ENCODE measurements at places on chromosomes 3 and 15.

DNA sequence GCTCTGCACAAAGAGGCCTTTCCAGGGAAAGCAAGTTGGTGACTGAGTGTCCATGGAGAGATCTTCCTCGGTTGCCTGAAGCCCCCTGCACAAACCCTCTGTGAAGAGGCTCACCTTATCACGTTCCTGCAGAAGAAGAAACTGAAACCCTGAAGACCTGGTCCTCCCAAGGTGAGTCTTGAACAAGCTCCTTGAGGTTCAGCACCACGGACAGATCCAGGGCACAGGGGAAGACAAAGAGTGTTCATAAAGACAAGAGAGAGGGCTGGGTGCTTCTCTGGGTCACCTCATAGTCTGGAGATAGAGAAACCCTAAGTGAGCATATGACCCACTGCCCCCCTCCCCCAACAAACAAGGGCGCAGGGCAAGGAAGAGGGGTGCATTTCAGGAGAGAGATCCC, 21.7 kb upstream of the TBC1D21 start:
- no peak for DNase-seq

GRCh38 chr3:135908225-135908624, 57.3 kb upstream of the PPP2R3A start:
- no peak for DNase-seq

- DNase-seq, result no peak
These were observed 28.4 kb downstream of the CD200R1L start for GRCh38 chr3:112818289-112818688.

DNA sequence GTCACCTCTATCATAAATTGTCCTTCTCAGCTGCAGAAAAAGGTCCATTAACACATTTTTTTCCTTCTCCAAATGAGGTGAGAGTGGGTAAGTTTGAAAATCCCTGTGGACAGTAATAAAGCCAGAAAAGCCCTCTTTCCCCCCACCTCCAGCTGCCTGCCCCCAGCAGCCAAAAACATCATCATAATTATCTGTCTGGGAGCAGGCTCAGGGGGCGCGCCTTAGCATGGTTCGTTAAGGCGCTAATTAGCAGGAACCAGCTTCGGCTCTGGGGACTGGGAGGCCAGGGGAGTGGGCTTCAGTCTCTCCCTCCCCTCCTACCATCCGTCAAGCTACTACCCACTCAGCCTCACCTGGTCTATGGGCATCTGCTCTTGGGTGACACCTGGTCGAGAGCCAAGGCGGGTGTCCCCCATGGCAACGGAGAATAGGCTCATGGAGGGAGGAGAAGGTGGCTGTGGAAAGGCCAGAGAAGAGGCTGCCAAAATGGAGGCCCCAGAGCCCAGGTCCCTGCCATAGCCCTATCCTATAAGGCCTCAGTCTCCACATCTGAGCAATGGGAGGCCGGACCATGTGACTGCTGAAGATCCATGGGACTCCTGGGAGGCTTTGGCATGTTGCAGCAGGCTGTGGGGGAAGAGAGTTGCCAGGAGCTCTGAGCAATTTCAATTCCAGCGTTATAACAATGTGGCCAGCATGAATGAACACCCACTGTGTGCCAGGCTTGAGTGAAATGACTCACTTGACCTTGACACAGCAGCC, 140.1 kb upstream of the LINGO1 start:
- DNase-seq, result no peak

DNA sequence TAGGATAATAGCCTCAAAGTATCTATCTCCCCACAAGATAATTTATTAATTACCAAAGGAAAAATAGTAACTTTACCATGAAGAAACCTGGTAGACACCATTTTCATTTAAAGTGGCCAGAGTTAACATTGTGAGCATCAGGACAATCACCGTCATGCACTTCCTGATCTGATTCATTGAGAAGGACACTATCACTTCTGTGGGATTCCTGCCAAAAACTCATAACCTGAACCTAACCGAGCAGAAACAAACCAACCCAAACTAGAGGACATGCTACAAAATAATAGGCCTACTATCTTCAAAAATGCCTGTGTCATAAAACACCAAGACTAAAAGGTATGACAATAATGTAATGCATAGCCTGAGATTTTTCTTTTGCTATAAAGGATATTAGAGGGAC, 39.0 kb downstream of the FSIP1 start:
- DNase-seq, result no peak

- DNase-seq, result no peak
These were observed 119.5 kb downstream of the TMEM108 start for GRCh38 chr3:133157716-133158115.

GRCh38 chr3:196670339-196670738, 30.8 kb downstream of the NRROS start:
- DNase-seq, result no peak

GRCh38 chr15:95304151-95304946, 1026.2 kb upstream of the NR2F2 start:
- DNase-seq, result no peak

DNA sequence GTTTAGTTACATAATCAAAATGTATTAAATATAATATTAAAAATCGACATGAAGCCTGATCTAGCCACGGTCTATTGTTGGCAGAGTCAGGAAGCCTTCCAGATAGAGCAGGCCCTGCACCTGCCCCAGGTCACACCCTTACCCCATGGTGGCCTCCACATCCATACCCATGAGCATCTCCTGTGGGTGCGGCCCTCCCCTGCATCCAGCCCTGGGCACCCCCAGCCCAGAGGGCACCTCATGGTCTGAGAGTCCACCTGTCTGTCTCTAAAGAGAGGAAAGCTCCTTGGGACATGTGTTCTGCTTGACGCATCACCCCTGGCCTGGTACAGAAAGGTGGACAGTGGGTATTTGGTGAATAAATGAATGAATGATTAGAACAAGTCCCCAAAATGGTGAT, 37.2 kb upstream of the CSPG4 start:
- DNase-seq, result no peak

DNA sequence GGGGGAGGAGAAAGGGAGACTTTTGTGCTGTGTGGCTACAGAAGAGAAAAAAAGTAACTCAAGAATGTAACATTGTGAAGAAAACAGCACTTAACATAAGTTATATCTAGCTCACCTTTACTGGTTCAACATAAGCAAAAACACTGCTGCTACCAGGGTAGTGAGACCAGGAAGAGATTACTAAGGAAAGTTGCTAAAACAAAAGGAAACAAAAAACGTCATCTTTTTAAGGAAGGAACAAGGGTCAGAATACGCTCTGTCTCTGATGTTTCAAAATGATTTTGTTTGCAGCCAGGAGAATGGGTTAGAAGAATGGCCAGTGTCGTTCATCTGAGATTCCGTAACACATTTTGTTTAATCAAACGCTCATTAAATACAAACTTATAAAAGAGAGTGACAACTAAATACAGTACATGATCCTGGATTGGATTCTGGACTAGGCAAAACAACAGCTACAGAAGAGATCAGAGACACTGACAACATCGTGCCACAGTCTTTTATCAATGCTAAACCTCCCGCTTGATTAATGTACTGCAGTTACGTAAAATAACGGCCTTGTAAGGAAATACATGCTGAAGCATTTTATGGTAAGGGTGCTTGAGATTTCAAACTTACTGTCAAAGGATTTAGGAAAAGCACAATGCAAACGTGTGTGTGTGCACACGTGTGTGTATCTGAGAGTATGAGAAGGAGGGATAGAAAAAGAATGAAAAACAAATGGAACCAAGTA, 67.7 kb downstream of the FOXP1 start:
- no peak for DNase-seq

GRCh38 chr3:155658006-155658405, 86.9 kb downstream of the PLCH1 start:
- DNase-seq, result no peak

- DNase-seq, result no peak
These were observed 326.9 kb downstream of the UNC13C start for GRCh38 chr15:54305138-54305537.

DNA sequence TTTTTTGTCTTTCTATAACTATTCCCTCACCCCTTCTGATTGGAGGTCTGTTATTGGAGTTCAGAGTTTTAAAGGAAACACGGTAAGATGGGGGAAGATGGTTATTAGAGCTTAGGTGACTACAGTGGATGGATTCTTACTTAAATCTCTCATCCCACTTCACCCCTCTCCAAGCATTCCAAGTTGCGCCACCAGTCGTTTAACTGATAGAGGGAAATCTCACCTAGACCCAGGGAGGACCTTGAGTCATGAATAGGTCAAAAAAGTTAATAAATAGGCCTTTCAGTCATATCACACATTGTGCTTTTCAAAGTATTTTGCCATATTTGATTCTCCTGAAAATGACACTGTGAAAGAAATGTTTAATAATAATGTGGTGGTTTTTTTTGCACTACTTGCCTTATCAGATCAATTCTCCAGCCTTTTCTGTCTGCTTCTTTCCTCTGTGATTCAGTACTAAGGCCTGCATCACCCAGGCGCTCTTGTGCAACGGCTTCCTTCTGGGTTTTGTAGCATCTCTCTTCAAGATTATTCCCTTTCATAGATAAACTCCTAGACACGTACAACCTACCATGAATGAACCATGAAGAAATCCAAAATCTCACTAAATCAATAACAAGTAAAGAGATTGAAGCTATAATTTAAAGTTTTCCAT, 100.4 kb upstream of the TGFBR2 start:
- DNase-seq, result no peak

GRCh38 chr3:86388820-86389219, 602.1 kb downstream of the VGLL3 start:
- no peak for DNase-seq

DNA sequence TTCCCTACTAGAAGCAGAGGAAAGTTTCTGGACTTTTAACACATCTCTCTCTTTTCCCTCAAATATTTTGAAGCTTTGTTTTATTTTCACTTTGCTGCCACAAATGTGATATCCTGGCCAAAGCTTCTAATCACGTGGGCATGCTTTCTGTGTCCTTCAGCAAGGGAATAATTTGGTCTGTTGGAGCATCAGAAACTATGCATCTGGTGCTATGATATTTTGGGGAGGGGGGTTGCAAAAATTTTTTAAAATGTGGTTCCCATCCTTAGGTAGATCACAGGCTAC, 254.2 kb downstream of the GAP43 start:
- no peak for DNase-seq

GRCh38 chr15:98771541-98771940, 123.2 kb downstream of the IGF1R start:
- DNase-seq, result no peak

DNA sequence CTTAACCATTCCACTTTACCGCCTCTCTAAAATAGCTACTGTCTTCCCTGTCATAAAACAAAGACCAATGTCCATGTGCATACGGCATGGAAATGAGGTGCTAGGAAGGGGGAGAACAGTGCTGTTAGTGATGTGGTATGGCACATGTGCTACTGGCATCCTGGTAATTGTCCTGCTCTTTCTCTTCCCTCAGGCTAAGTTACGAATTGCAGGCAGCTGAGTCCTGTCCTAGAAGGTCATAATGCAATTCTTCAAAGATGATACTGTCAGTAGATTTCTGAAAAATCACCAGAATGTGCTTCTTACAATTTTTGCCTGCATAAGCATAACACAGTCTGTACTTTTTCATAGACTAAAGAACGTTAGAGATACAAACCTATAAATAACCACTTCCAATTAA, 216.8 kb downstream of the RSL24D1 start:
- DNase-seq, result no peak

- DNase-seq, result no peak
These were observed 28.7 kb downstream of the SH3BP5 start for GRCh38 chr3:15303728-15304127.

DNA sequence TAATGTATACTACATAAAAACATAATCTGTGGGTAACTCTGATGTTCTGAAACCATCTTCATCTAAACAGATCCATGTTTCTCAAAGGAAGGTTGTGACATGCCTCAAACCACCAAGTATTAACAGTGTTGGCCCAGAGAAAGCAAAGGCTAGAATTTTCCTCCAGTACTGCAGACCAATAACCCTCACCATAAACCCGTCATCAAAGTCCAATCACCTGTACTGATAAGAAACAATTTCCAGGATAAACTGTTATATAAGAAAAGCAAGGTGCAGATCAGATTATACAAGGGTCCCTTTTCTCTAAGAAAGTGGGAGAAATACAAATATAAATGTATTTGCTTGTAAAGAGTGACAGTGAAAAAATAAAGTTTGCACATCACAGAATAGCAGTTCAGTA, 32.3 kb downstream of the TBC1D2B start:
- no peak for DNase-seq

DNA sequence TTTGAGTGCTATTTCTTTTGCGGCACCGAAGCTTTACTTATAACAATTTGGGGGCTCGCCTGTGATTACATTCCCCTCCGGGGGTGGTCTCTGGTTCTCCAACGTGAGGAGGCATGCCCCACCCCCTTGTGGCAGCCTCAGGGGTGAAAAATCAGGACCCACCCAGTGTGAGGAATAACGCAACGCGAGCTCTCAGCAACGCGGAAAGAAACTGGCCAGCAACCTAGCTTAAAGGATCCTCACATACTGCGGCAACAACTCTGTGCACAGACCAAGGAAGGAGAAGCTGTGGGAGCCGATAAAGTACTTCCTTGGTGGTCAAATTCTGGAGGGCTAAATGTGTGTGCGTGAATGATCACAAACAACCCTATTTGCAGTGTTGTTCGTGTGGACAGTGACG, 5.8 kb downstream of the IQCF1 start:
- DNase-seq, result no peak

GRCh38 chr15:72271895-72272212, 500 bp downstream of the PARP6 start:
- DNase-seq, result peak; percentile 0

DNA sequence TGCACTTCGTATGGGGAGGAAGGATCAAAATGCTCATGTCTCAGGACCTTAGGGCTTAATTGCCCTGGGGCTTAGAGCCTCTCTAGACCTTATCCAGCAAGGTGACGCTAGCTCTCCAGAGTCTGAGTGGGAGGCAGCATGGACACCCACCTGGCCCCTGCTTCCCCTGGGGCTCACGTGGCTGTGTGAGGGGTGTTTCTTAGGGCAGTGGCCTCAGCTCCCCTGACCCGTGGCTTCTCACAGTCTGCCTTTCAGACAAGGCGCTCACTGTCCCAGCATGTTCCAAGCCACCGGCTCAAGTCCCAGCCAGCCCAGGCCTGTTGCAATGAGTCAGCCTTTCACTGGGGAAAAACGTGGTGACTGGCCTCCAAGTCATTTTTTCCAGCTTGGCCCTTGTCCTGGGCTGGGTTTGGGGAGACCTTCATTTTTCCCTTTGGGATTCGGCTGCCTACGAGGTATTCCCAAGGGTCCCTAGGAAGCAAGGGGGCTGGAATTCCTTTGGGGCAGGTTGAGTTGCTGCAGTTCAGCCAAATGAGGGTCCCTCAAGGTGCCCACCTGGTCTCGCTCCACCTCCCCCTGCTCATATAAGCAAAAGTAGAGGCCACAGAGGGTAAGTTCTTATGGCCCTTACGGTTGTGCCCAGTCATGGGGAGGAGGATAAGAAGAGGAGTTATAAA, 15.7 kb downstream of the BHLHE40 start:
- no peak for DNase-seq

GRCh38 chr3:134030379-134031347, 938 bp upstream of the SLCO2A1 start:
- DNase-seq, result peak; percentile 18

GRCh38 chr3:32488474-32489008, 14.1 kb downstream of the CMTM6 start:
- no peak for DNase-seq

GRCh38 chr15:63509955-63510940, 5.9 kb downstream of the USP3 start:
- DNase-seq, result no peak

Data from NCI-H1092 (cell line).